ENCODE measurements at places on chromosomes 3 and 15.

DNA sequence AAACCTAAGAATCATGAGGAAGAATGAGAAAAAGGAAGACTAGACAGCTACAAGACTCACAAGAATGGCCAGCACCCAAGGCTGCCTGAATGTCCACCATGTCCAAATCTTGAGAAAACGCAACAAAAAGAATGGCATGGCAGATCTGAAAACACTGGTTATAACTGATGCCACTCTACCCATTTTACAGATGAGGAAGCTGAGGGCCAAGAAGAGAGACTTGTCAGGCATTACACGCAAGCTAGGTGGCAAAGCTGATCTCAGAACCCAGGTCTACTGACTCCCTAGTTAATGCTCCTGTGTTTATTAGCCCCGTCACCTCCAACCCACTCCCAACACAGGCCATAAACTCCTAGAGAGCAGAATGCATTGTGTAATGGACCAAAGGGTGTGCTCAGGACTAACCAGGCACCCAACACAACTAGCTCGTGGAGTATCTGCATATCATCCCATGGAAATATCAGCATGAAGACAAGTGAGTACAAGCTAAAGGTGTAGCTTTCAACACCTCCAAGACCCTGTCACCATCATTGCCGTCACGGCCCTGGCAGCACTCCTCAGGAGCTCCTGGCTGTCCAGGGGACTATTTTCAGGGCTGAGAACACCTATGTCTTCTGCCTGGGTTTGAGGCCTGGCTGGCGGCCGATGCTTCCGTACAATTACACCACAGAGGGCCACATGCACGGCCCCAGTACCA, 111.7 kb downstream of the XXYLT1 start:
- no peak for DNase-seq

GRCh38 chr3:134628884-134629283, 21.9 kb downstream of the KY start:
- DNase-seq: no peak

- DNase-seq: no peak
Measured at GRCh38 chr3:34090876-34091275, 292.4 kb downstream of the PDCD6IP start.

DNA sequence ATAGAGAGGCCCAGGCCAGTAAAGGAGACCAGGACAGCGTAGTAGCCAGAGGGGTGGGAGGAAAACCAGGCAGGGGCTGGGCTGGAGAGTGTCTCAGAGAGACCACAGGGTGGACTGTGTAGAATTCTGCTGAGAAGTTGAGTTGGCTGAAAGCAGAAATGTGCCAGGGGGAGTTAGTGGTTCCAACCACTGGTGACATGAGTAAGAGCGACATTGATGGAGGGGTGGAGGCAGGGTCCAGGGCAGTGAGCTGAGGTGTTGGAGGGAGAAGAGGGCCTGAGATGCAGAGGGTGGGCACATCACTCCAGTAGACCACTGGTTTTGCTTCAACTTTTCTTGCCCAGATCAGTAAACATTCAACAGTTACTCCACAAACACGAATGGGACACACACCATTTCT, 106.5 kb downstream of the ASB7 start:
- no peak for DNase-seq

DNA sequence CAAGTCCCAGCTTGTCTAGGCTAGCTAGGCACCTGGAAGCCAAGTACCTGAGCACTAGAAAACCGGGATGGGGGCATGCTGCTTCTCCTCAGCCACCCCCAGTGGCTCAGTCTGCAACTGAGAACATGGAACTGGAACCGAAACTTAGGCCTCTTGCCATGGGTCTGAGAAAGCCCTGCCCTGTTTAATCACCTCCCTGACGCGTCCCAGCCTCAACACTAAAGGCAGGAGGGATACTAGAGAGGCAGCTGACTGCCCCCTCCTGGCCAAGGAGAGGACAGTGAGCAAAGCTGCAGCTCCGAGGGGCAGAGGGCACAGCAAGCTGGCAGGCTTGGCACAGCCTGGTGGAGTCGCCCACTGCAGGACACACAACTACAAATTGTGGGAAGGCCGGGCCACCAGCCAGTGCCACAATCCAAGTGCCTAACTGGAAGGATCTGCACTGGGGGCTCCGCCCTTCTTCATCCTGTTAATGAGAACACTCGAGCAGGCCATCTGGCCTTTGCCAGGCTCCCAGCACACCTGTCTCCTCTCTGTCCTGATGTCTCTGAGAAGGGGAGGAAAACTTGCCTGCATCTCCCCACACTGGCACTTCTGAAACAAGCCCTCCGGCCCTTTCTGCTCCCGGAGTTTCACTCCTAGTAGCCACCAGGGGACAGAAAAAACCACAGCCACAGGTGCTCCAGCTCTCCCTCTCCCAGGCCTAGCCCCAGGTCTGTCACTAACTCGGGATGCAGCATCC, 53.7 kb downstream of the BDH1 start:
- no peak for DNase-seq

DNA sequence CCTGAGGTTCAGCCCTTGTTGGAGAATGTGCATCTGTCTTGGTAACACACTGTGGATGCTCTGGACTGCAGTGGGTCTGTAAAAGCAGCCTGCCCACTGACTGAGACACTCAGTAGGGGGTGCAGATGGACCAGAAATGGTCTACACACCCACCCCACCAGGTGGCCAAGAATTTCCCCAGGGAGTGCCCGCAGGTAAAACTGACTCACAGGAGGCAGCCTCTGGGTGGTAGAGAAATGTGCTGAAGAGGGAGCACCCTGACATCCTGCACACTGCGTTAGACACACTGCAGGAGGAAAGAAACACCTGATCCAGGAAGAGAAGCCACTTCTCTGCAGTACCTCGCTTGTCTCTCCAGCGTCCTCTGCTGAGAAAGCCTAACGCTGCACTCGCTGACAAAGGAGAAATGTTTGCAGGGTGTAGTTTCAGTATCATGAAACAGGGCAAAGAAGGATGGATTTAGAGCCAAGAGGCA, 109.5 kb upstream of the ABHD17C start:
- DNase-seq: no peak

DNA sequence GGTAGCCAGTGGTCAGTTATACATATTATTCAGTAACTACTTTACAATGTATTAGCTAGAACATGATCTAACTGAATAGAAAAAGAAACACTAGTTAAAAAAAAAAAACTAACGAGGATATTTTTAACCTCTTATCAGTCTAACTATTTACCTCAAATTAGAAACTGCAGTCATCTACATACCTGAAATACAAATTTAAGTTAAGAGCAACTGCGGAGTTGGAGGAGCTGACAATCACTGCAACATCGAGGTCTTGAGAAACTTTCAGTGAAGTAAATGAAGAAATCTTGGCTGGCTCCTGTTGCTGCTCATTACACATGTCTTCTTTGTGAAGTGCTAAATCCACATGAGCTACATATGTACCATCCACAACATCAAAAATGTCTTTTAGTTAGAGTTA, 6.5 kb downstream of the SPG11 start:
- DNase-seq: no peak

- DNase-seq: no peak
Measured at GRCh38 chr15:85976986-85977385, 102.7 kb upstream of the AGBL1 start.

- DNase-seq: no peak
Measured at GRCh38 chr3:3027976-3028567, 82.1 kb downstream of the IL5RA start.

DNA sequence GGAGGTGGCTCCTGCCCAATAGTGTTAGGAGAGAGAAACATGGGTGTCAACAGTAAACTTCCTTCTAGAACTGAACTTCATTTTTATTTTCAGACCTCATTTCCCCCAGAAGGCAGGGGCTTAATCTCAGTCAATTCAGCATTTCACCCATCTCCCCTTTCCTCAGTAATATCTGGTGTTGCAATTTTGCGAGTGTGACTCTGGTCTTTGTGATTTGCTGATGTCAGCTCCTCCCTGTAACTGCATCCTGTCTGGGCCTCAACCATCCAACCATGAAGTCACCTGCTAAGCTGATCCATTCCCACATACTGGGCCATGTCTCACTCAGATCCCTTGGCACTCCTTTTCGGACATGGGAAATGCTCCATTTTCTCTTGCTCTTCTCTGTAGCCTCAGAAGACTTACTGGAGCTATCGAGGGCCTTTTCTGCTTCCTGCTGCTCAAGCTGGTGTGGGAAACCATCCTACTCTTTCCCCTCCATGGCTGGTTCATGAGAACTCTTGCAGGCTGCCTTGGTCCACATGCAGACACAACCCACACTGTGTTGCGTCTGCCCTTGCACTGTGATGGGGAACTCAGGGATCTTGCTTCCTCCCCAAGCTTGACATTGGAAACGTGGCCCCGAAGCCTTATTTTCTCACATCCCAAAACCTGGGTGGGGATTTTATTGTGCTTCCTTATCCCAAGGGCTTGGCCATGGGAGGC, 24.6 kb downstream of the CCR4 start:
- no peak for DNase-seq

All from activated T-helper 1 cell treated with Interleukin-2 at 50 U/mL for 16 hours (primary cell).